Natural killer cell (primary cell): ENCODE measurements at places on chromosomes 11 and 22. TPM values are rescaled to one million over a fixed set of nuclear protein-coding genes. Genes with fewer than 3 reads are reported as not detected.

DNA sequence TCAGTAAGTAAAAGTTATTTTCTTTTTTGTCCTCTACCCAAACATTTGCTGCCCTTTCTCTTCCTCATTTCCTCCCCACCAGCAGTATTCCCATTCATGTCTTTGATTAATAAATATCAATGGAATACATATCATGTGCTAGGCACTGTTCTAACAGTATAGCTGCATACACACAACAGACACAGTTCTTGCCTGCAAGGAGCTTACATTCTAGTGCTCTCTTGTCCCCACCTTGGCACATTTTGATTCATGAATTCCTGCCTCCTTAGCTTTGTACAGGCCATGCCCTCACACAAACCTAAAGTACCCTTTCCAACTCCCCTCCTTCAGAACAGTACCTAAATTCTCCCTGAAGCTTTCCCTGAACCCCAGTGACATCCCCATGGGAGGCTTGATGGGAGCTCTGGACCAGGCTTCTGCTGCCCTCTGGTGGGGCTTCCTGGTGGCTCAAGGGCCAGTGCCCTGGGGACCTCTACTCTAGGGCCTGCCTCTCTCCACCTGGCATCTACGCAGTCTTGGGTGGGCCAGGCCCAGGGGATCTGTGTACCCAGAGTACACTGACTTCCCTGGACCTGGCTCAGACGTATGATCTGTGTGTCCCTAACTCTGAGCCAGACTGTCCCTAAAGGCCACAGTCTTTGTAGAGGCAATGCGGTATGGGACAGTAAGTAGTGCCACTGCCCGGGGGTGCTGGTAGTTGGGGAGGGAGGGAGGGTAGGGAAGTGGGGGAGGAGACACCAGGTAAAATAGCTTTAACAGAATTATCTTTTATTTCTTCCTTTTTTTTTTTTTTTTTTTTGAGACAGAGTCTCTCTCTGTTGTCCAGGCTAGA, 14.1 kb downstream of the RPS13 start:
- H3K4me1 ChIP-seq = no peaks in the 10 kb centered on the region
- no peak for DNase-seq
- no peak overlapping the region for H3K4me3 ChIP-seq
- H3K27me3 ChIP-seq = no peaks in the 10 kb centered on the region
- H3K27ac ChIP-seq = no peak overlapping the region
- no peaks in the 10 kb centered on the region for H3K36me3 ChIP-seq

DNA sequence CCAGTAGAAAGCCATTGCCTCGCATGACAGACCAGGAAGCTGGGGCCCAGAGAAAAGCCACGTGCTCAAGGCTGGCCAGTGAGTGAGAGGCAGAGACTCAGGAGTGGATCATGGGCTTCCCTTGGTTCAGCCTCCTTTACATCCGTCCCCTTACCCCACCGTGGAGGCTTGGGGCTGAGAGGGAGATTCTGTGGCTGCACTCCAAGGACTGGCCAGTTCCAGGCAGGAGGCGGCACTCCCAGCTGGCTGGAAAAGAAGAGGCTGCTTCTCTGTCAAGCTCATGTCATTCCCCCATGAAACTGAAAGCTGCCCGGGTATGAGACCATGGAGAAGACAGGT, 6.6 kb upstream of the ASCL2 start:
- no peaks in the 10 kb centered on the region for H3K4me1 ChIP-seq
- H3K27ac ChIP-seq = no peak overlapping the region
- H3K36me3 ChIP-seq = no peaks in the 10 kb centered on the region
- H3K27me3 ChIP-seq = no peaks in the 10 kb centered on the region
- no peak overlapping the region for H3K4me3 ChIP-seq
- DNase-seq = no peak

DNA sequence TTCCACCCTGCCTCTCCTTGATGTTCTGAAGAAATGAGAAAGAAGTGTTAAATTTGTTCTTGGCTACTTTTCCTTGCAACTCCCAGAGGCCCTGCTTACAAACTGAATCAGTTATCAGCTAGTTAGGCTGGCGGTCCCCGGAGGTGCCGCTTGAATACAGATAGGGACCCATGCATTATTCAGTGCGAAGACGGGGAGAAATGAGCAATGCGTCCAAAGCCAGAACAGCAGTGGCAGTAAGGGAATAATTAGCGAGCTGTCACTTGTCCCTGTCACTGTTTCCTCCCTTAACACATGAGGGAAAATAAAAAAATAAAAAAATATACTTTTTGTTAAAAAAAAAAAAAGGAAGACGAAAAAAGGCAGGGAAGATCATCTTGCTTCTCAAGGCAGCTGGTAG, 528.1 kb downstream of the MN1 start:
- DNase-seq = no peak
- H3K4me3 ChIP-seq = no peak overlapping the region
- no peaks in the 10 kb centered on the region for H3K36me3 ChIP-seq
- no peaks in the 10 kb centered on the region for H3K27me3 ChIP-seq
- H3K4me1 ChIP-seq = no peaks in the 10 kb centered on the region
- H3K27ac ChIP-seq = no peak overlapping the region

DNA sequence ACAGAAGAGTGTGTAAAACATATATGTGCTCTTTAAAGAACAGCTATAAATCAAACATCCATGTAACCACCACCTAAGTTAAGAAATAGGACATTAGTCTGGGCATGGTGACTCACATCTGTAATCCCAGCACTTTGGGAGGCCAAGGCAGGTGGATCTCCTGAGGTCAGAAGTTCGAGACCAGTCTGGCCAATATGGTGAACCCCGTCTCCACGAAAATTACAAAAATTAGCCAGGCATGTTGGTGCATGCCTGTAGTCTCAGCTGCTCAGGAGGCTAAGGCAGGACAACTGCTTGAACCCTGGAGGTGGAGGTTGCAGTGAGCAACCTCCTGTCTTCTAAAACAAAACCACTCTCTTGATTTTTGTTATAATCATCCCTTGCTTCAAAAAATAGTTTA, 103.3 kb downstream of the LRRC32 start:
- H3K4me1 ChIP-seq = no peaks in the 10 kb centered on the region
- H3K4me3 ChIP-seq = no peak overlapping the region
- no peaks in the 10 kb centered on the region for H3K36me3 ChIP-seq
- peaks cover 5% of the 10 kb centered on the region for H3K27me3 ChIP-seq

- no peak overlapping the region for H3K27ac ChIP-seq
- no peak overlapping the region for H3K4me3 ChIP-seq
- H3K36me3 ChIP-seq = peaks cover 56% of the 10 kb centered on the region
- DNase-seq = no peak
- H3K27me3 ChIP-seq = no peaks in the 10 kb centered on the region
- H3K4me1 ChIP-seq = no peaks in the 10 kb centered on the region
These were observed 43.3 kb downstream of the SNX19 start for GRCh38 chr11:130872981-130873380.

GRCh38 chr22:40042312-40042711, 47.6 kb downstream of the FAM83F start:
- no peak for DNase-seq
- H3K36me3 ChIP-seq = no peaks in the 10 kb centered on the region
- no peak overlapping the region for H3K4me3 ChIP-seq

GRCh38 chr11:133078591-133079404, 453.5 kb downstream of the OPCML start:
- no peaks in the 10 kb centered on the region for H3K36me3 ChIP-seq
- H3K27ac ChIP-seq = no peak overlapping the region
- peaks cover under 1% of the 10 kb centered on the region for H3K27me3 ChIP-seq
- H3K4me1 ChIP-seq = peaks cover 4% of the 10 kb centered on the region

DNA sequence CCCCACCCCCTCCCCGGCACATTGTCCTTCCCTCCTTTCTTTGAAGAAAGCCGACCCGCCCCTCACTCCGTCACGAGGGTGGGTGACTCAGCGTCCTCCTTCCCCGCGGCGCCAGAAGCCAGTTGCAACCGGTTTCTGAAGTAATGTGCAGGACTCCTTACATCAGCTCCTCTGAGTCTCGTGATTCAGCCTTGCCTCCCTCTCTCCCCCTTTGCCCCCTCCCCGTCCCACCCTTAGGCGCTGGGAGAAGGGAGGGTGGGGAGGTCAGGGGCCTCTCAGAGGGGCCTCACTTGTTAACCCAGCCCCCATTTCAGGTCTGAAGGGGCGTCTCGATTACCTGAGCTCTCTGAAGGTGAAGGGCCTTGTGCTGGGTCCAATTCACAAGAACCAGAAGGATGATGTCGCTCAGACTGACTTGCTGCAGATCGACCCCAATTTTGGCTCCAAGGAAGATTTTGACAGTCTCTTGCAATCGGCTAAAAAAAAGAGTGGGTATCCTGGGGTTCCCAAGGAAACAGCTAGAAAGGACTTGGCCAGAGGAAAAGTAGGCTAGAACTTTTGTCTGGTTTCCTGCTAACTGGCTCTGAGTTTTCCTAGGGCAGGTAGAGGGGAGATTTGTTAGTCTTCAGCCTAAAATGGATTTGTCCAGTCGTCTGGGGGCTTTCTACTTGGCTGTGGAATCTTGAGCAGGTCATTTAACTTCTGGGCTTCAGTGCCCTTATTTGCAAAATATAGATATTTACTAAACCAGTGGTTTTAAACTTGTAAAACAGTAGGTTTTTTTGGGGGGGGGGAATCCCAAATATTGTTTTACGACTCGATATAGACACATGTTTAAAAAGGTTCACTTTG, 1.1 kb downstream of the SLC3A2 start:
- peak overlapping the region; percentile 90 for H3K27ac ChIP-seq
- H3K4me1 ChIP-seq = peaks cover 36% of the 10 kb centered on the region
- DNase-seq = peak; percentile 95
- peaks cover 41% of the 10 kb centered on the region for H3K36me3 ChIP-seq
- peak overlapping the region; percentile 100 for H3K4me3 ChIP-seq
- no peaks in the 10 kb centered on the region for H3K27me3 ChIP-seq

- H3K27ac ChIP-seq = no peak overlapping the region
- H3K4me1 ChIP-seq = no peaks in the 10 kb centered on the region
- H3K36me3 ChIP-seq = no peaks in the 10 kb centered on the region
- no peak overlapping the region for H3K4me3 ChIP-seq
- no peaks in the 10 kb centered on the region for H3K27me3 ChIP-seq
- DNase-seq = no peak
These were observed 31.5 kb upstream of the PANX2 start for GRCh38 chr22:50138988-50139387.

DNA sequence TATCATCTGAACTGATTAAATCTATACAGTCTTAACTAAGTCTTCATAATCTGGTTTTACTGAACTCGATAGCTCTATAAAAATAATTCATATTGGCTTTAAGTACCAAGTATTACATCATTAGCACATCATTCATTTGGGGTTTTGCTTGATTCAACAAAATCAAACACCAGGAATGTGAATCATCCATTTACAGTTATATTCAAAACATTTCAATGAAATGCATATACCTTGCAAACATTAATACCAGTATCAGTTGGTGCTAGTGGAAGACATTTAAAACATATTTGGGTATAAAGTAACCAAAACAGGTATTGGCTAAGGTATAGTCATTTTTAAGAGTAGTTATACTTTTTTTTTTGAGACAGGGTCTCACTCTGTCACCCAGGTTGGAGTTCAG, 12.2 kb upstream of the CCDC89 start:
- H3K27me3 ChIP-seq = no peaks in the 10 kb centered on the region
- peaks cover 32% of the 10 kb centered on the region for H3K36me3 ChIP-seq
- no peak overlapping the region for H3K4me3 ChIP-seq

DNA sequence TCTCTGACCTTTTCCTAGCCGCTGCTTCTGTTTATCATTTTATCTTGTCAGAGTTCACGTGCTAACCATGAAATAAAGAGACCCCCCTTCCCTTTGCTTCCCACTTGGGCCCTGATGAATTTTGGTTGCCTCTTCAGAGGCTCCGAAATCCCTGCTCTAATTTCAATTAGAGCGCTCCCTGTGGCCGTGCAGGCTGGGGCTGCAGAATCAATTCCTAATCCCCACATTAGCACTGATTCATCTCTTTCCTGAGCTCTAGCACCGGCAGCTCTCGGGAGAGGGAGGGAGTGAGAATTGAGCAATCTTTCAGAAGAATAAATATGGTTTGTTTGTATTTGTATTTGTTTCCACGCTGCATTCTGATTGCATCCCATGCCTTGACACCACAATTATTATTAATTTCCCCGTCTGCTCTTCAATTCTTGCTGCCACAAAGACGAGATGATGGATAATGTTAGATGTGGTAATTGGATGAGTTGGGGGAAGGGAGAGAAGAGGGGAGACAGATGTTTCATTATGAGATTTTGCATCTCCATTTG, 76.9 kb downstream of the NTM start:
- H3K27me3 ChIP-seq = no peaks in the 10 kb centered on the region
- H3K4me1 ChIP-seq = no peaks in the 10 kb centered on the region
- no peak overlapping the region for H3K27ac ChIP-seq
- no peak overlapping the region for H3K4me3 ChIP-seq
- no peak for DNase-seq
- H3K36me3 ChIP-seq = no peaks in the 10 kb centered on the region

- H3K4me1 ChIP-seq = no peaks in the 10 kb centered on the region
- DNase-seq = no peak
- H3K36me3 ChIP-seq = no peaks in the 10 kb centered on the region
- H3K4me3 ChIP-seq = no peak overlapping the region
These were observed 1.8 kb upstream of the GDPD4 start for GRCh38 chr11:77303328-77303727.

GRCh38 chr11:122333467-122333866, 217.5 kb upstream of the BLID start:
- H3K4me3 ChIP-seq = no peak overlapping the region
- no peak overlapping the region for H3K27ac ChIP-seq
- no peaks in the 10 kb centered on the region for H3K4me1 ChIP-seq
- no peaks in the 10 kb centered on the region for H3K27me3 ChIP-seq
- H3K36me3 ChIP-seq = no peaks in the 10 kb centered on the region

DNA sequence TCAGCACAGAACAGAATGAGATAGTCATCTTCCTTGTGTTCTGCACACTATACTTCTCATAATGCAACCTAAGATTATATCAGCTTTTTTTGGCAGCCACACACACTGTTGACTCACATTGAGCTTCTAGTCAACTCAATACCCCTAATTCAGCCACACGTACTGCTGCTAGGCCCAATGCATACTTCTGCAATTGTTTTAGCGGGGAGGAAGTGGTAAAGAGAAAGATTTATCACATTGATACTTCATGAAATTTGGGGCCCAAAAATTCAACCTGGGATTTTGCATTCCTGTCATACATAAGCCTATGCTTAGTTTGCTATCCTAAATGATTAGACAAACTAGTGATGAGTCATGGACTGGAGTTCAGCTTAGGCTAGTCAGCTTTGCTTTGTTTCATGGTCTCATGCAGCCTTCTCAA, 8.6 kb upstream of the UPB1 start:
- H3K36me3 ChIP-seq = no peaks in the 10 kb centered on the region
- H3K4me1 ChIP-seq = no peaks in the 10 kb centered on the region
- no peak overlapping the region for H3K4me3 ChIP-seq
- no peaks in the 10 kb centered on the region for H3K27me3 ChIP-seq
- DNase-seq = no peak

Gene MEI1
- 75.6 TPM for total RNA-seq

Gene SYCE3
- not detected for total RNA-seq

Gene SOX10
- total RNA-seq = not detected

Gene C11orf65
- total RNA-seq = 0.68 TPM

Gene KRTAP5-1
- total RNA-seq = not detected
